ENCODE measurements at places on chromosomes 4 and X.

DNA sequence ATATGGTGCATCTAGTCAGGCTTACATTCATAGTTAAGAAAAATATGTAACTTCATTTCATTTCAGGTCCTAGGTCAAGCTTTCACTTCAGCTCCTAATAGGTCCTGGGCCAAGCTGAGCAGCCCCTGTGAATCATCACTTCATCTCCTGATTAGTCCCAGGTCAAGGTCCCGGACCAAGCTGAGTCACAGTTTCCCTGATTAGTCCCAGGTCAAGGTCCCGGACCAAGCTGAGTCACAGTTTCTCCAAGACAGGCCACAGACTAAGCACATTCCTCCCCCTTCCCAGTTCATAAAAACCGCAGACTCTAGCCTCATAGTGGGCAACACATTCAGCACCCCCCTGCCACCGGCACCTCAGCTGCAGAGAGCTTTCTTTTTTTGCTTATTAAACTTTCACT lies 1331.8 kb downstream of the PCDH19 start:
- DNase-seq: no peak

GRCh38 chr4:56259655-56260054 lies 127.6 kb downstream of the AASDH start:
- DNase-seq: no peak

GRCh38 chr4:169859366-169860216 lies 101.8 kb upstream of the HPF1 start:
- no peak for DNase-seq

DNA sequence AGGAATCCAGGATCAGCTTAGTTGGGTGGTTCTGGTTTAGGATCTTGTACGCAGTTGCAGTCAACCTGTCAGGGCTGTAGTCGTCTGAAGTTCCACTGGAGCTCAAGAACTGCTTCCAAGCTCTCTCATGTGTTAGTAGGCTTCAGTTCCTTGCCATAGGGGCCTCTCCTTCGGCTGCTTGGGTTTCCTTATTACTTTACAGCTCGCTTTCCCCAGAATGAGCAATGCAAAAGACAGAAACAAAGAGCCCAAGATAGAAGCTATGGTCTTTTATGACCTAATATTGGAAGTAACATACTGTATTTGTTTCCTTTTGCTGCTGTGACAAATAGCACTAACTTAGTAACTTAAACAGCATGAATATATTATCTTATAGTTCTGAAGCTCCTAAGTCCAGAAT lies 51.7 kb downstream of the TIGD2 start:
- no peak for DNase-seq

GRCh38 chrX:9071031-9071650 lies 37.2 kb upstream of the FAM9B start:
- no peak for DNase-seq

DNA sequence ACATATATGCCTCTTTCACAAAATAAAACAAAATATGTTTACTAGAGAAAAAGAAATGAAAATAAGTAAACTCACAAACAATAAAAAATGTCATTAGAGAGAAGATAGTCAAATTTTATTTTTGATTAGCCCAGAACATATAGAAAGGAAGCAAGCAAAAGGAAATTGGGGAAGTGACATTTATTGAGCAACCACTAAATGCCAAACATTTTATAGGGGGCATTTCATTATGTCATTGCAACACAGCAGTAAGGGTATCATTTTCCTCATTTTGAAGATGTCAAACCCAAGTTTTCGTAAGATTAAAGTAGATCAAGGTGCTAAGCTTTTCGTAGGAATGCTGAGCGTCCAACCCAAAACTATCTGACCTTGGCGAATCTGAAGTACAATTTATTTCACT lies 1331.5 kb upstream of the PABPC4L start:
- no peak for DNase-seq

GRCh38 chr4:143273160-143273917 lies 63.3 kb upstream of the GAB1 start:
- DNase-seq: no peak

GRCh38 chrX:137278825-137279224 lies 245.0 kb upstream of the GPR101 start:
- DNase-seq: no peak

DNA sequence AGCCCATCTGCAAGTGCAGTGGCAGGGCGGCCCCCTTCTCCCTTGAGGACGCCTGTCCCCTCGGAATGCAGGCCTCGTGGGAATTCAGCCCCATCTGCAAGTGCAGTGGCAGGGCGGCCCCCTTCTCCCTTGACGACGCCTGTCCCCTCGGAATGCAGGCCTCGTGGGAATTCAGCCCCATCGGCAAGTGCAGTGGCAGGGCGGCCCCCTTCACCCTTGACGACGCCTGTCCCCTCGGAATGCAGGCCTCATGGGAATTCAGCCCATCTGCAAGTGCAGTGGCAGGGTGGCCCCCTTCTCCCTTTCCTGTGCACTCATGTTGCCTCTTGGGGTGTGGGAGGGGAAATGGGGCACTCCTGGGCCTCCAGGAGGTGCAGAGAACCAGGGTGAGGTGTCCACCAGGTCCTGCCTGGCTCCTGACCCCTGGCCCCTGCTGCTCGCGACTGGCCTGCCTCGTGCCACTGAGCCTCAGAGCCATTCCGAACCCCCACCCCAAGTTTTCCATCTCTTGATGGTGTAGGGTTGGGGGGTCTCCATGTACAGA lies 6.8 kb upstream of the SLC26A1 start:
- no peak for DNase-seq

GRCh38 chr4:178937130-178937529 lies 1494.9 kb upstream of the AGA start:
- no peak for DNase-seq

GRCh38 chr4:75904076-75904475 lies 1.8 kb upstream of the PPEF2 start:
- no peak for DNase-seq

All from stimulated activated CD4-positive, alpha-beta T cell treated with anti-CD3 and anti-CD28 coated beads, Interleukin-1b, Interleukin-23, amount 100 ng/mL, for 24 hours (primary cell).